ENCODE measurements at places on chromosomes 2 and 18.
A peak's percentile ranks its signal among the peaks of the same experiment; 100 is the strongest.

- DNase-seq: peak; percentile 33
Observed at GRCh38 chr18:32048507-32049091, 30.0 kb downstream of the RNF125 start.

- no peak for DNase-seq
Observed at GRCh38 chr2:96213379-96213778, 4.8 kb upstream of the STARD7 start.

DNA sequence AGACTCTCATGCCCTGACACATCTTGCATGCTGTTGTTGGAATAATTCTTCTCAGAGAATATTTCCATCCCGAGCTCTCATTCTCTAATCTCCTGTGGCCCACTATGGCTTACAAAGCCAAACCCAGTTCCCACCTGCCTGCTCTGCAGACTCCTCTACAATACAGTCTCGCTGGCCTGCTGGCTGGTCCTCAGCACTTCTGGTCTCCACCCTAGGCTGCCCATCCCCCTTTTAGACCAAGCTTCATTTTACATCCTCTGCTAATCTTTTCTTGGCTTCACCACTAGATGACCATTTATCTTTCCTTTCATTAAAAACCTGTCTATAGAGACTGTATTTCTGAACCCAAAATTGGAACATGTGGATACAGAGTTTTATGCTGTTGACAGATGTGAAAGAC lies 42.5 kb upstream of the YPEL5 start:
- no peak for DNase-seq

DNA sequence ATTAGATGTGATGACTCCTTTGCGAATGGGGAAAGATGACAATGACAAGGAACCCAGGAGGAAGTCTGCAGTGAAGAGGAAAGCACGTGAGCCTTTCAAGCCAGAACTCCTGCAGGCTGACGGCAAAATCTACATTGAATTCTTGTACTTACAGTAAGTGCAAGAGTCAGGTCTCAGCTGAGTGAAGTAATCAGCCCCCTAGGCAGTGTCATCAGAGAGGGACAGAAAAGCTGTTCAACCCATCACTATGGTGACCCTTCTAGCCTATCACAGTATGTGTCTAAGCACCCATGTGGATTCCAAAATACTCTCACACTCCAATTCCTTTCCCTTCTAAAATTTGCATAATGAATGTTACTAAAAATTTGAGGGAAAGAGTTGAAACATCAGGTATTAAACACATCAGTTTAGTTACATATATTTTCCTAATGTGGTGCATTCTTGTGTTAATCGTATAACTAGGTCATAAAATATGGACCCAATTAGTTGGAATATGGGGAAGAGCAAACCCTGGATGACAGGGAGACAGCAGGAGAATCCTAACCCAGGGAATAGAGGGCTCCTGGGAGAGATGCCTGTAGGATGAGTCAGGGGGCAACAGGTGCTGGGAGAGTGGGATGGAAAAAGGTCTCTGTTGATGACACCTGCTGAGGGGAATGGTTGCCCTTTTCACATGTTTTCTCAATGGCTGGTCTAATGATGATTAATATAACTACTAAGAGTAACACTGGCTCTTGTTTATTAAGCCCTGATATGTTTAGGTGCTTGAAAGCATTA lies 39.5 kb downstream of the VWC2L start:
- no peak for DNase-seq

DNA sequence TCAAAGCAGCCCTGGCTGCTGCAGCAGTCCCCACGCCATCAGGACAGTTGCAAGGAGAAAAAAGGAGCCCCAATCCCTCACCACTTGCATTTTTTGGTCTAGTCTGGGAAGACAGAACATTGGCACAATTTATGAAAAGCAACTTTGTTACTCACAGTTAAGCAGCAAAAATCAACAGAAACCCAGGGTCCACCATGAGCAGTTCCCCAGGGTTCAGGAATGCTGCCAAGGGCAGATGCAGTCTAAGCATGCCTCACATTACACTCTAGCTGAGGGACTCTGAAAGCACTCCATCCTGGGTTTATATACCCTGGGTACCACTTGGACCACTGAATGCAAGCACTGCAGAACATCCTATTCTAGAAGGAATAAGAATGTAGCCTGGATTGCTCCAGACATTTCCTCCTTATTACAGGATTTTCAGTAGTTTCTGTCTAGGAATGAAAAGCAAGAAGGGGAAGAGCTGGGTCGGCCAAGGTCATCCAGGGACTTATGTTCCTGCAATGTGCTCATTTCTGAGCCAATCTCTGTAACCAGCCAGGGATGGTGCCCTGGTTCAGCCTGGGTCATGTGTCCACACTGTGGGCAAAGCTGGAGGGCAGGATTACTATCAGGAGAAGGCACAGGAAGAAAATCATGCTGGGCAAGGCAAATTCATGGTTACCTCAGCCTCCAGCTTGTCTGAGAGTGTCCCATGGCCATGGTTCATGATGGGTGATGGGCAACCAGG lies 19.5 kb upstream of the TMEM163 start:
- no peak for DNase-seq

DNA sequence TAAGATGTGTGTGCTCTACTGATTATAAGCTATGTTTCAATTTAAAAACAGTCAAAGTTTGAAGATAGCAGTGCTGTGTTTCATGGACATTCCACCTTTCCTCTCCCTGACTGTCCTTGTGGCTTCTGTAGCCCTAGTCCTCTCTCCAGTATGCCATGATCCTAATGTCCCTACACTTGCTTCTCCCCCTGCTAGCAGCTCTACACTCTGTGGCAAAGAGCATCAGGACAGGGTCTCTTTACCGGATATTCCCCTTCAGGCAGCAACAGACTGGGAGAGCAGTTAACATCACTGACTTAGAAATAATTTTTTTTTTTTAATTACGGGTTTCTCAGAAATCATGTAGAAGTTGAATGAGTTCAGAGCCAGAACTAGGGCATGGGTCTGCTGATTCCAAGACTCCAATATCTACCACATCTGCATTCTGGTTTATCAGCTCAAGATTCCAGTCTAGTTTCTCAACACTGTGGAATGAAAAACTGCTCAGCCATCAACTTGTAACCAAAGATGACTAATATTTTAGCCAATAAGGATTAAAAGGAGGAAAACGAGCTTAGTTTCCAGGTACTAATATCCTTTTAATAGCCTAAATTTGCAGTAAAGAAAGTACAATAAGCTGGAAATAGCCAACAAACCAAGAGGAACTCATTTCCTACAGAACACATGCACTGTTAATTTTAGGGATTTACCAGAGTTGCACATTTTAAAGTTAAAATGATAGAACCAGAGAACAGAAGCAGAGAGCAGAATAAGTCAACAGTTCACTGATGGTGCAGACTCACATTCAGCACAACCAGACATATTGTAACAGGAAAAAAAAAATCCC lies 45.2 kb downstream of the TMEM131 start:
- DNase-seq: no peak
